Liver (tissue), 10 donors: ENCODE measurements at places on chromosomes 5 and 9. TPM values are rescaled to one million over a fixed set of nuclear protein-coding genes. Genes with fewer than 3 reads are reported as not detected.

- H3K27me3 ChIP-seq = no peaks in the 10 kb centered on the region
- no peak overlapping the region for H3K4me3 ChIP-seq
- DNase-seq = no peak
- no peak overlapping the region for H3K27ac ChIP-seq
- peaks cover 11% of the 10 kb centered on the region for H3K4me1 ChIP-seq
These were observed 3.6 kb upstream of the DRD1 start for GRCh38 chr5:175447571-175447970.

- no peaks in the 10 kb centered on the region for H3K36me3 ChIP-seq
- no peak overlapping the region for H3K27ac ChIP-seq
- no peaks in the 10 kb centered on the region for H3K4me1 ChIP-seq
- no peak overlapping the region for H3K4me3 ChIP-seq
These were observed 79.6 kb downstream of the CSNK1A1 start for GRCh38 chr5:149471406-149472183.

Gene ANKRD34B
- total RNA-seq = not detected

Gene NRARP
- total RNA-seq = 1.3 TPM
